ENCODE measurements at places on chromosomes 16 and 17.

DNA sequence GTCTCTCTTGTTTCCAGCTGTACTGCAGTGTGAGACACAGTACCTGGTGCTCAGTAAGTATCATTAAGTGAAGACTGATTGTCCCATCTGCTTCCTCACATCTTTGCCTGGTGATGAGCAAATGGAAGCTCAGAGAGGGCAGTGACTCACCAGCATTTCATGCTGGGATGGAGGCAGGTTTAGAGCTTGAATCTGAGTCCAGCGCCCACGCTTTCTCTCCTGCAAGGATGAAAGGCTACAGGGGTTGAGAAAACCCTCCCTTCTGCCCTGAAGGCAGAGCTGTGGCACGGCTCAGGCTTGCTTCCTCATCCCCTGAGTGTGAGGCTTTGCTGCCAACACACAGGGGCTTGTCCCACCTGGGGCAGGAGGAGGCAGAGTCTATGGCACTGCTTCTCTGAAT, 1.5 kb upstream of the RNF112 start:
- no peak for DNase-seq

GRCh38 chr17:57892820-57893595, 43.2 kb upstream of the MRPS23 start:
- no peak for DNase-seq

DNA sequence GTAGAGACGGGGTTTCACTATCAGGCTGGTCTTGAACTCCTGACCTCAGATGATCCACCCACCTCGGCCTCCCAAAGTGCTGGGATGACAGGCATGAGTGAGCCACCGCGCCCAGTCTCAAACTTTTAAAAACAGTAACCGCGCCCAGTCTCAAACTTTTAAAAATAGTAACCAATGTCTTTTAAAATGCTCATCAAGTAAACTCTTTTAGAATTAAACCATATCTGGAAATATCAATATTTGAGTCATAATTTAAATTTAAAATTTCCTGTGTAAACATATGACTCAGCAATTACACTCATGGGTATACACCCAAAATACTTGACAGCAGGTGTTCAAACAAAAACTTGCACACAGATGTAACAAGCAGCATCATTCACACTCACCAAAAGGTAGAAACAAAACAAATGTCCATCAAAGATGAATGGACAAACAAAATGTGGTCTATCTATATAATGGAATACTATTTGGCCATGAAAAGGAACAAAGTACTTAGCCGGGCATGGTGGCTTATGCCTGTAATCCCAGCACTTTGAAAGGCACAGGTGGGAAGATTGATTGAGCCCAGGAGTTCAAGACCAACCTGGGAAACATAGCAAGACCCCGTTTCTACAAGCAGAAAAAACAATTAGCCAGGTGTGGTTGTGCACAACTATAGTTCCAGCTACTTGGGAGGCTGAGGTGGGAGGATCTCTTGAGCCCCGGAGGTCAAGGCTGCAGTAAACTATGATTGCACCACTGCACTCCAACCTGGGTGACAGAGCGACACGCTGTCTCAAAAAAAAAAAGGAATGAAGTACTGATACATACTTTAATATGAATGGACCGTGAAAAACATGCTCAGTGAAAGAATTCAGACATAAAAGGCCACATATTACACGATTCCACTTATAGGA, 20.2 kb downstream of the ENPP7 start:
- no peak for DNase-seq

DNA sequence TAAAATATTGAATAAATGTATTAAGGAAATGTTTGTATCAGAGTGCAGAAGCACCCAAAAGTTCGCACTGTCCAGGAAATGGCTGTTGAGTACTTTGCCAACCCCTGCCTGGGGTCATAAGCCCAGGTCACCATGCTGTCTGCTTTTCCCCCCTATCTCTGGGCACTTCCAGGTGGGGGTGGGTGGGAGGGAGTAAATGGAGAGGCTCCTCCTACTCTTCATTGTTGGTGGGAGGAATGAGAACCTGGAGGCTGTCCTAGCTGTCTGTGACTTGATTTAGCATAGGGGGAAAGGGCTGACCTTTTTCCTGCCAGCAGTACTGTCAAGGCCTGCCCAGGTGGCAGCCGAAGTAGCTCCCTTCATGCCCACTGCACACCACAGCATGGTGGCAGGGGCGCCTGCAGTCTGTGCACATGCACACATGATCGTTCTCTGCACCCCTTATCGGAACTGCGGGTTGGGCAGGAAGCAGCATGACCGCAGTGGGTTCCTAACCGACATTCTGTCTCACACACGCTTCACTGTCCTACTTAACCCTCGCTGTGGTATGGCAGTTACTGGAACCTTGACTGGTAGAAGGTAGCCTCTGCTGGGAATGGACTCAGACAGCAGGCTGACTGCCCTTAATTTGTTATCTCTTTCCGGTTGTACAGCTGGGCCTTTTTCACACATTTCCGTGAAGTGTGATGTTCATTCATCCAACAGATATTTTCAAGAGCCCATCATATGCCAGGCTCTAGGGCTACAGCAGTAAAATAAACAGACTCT, 41.5 kb downstream of the LDHD start:
- DNase-seq = peak; percentile 60

DNA sequence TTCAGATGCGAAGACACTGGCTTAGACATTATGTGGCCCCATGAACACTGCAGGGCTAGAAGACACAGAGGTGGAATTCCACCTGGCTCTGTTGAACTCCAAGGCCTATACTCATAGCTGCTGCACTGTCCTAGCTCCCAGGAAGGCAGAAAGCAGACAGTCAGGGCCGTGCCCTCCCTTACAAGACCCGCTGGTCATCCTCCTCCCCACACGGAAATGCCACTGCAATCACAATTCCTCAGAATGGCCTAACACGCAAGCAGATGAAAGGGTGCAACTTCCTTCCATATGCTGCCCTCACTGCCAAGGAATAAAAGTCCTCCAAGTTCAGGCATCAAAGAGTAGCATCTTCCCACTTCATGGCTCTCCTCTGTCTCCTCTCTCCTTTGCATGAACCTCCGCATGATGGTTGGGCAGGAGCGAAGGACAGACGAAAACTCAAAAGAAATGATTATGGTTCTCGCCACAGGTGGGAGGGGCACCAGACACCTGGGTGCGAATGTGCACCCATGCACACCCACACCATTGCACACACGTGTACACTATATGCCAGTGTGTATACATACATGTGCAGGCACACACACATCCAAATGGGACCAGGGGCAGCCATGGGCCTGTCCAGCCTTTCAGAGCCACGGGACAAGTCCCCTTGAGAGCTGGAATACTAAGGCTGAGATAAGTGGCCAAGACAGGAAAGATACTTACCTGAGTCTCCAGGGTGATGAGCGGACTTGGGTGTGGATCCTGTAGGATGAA, 113.3 kb downstream of the XYLT1 start:
- no peak for DNase-seq

- DNase-seq = no peak
These were observed 168.3 kb downstream of the LGALS9B start for GRCh38 chr17:20299013-20299412.
